ENCODE measurements at places on chromosomes 3 and 15. TPM values are rescaled to one million over a fixed set of nuclear protein-coding genes. Genes with fewer than 3 reads are reported as not detected.

MEX3B gene
- 12.4 TPM for total RNA-seq

IL17RD gene
- 0.90 TPM for total RNA-seq

CX3CR1 gene
- not detected for total RNA-seq

CFAP91 gene
- total RNA-seq, result 0.45 TPM

IQCH gene
- total RNA-seq, result 1.2 TPM

SPTSSB gene
- total RNA-seq, result not detected

TM4SF1 gene
- total RNA-seq, result 910 TPM

P3H2 gene
- total RNA-seq, result 5.0 TPM

TRIP4 gene
- 12.8 TPM for total RNA-seq

TIGIT gene
- not detected for total RNA-seq

DNAJB11 gene
- total RNA-seq, result 59.7 TPM

CTNNB1 gene
- total RNA-seq, result 1,415 TPM

SLC51B gene
- total RNA-seq, result not detected

GOLGA8T gene
- total RNA-seq, result not detected

ACKR2 gene
- not detected for total RNA-seq

NANOGP8 gene
- total RNA-seq, result not detected

POLG gene
- 111 TPM for total RNA-seq

NEK10 gene
- 9.0 TPM for total RNA-seq

PFKFB4 gene
- total RNA-seq, result 6.6 TPM

ARHGEF26 gene
- total RNA-seq, result 0.54 TPM

DUOXA2 gene
- total RNA-seq, result not detected

CMC1 gene
- total RNA-seq, result 5.0 TPM

HGD gene
- total RNA-seq, result not detected

DNASE1L3 gene
- 0.09 TPM for total RNA-seq

RTP4 gene
- 0.18 TPM for total RNA-seq

SLC25A38 gene
- total RNA-seq, result 15.5 TPM

KLHL40 gene
- not detected for total RNA-seq

ZCWPW2 gene
- total RNA-seq, result 0.18 TPM

KBTBD8 gene
- 3.5 TPM for total RNA-seq

EPHA3 gene
- 1.7 TPM for total RNA-seq

SCAANT1 gene
- 1.2 TPM for total RNA-seq

ZPLD1 gene
- 0.09 TPM for total RNA-seq

KPNA4 gene
- total RNA-seq, result 43.1 TPM

RTP1 gene
- total RNA-seq, result not detected

TP63 gene
- total RNA-seq, result not detected

GUCA1C gene
- total RNA-seq, result not detected

CALML4 gene
- total RNA-seq, result 3.0 TPM

SPATA12 gene
- total RNA-seq, result 0.18 TPM

ERICH6 gene
- total RNA-seq, result not detected

PPP1R14D gene
- total RNA-seq, result not detected

MGLL gene
- 40.6 TPM for total RNA-seq

ZNF662 gene
- total RNA-seq, result 0.36 TPM

TGM4 gene
- 0.09 TPM for total RNA-seq

All from endothelial cell of coronary artery (primary cell).